NCI-H1417 treated with DMSO at 0.1 percent for 48 hours (cell line): ENCODE measurements at places on chromosomes 6 and 20.

GRCh38 chr6:117078624-117079023 lies 186.7 kb upstream of the VGLL2 start:
- DNase-seq = peak; percentile 34

GRCh38 chr20:24148372-24148771 lies 159.8 kb upstream of the GGTLC1 start:
- no peak for DNase-seq

- no peak for DNase-seq
Observed at GRCh38 chr6:167005350-167006159, 6.4 kb downstream of the CEP43 start.

- DNase-seq = no peak
Observed at GRCh38 chr6:87742106-87742505, 40.1 kb upstream of the AKIRIN2 start.

GRCh38 chr6:163971841-163972838 lies 557.6 kb downstream of the QKI start:
- DNase-seq = no peak

GRCh38 chr20:44800391-44801046 lies 9.8 kb downstream of the RIMS4 start:
- DNase-seq = no peak

DNA sequence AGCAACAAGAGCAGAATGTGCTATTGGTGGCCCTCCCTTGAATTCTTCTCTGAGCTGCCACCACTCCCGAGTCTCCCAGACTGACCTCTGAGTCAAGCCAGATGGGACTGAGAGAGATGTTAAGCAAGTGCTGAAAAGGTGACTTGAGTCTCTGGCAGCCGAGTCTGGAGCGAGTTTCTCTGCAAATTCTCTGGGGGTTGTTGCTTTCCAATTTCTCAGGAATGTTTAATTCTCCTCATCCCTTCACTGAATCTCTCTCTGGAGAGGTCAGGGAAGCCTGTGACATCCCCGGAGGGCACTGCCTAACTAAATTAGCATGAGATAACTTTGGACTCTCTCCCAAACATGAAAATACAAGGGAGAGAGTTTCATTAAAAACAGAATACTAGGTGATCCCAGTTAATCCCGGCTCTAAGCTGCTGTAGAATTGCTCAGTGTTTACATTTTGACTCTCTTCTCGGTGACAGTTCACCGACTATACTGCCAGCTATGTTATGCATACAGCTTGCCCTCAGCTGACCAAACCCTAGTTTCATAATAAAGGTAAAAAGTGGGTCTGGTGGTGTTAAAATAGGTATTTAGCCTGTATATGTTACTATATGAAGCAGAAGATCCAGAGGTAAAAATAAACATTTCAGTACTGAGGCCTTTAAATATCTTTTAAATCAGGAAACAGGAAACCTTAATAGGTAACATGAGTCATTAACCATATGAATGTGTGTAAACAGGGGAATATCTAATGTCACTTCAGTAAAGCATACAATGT lies 157.9 kb downstream of the FOXC1 start:
- no peak for DNase-seq

DNA sequence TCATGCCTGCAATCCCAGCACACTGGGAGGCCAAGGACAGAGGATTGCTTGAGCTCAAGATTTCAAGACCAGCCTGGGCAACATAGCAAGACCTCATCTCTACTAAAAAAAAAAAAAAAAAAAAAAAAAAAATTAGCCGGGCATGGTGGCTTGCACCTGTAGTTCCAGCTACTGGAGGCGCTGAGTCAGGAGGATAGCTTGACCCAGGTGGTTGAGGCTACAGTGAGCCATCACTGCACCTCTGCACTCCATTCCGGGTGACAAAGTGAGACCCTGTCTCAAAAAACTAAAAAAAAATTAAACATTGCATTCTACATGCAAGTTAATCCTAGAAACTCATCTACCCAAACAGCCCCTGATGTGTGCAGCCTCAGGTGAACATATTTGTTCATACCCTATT lies 7.3 kb upstream of the TRAM2 start:
- no peak for DNase-seq
